ENCODE measurements at places on chromosomes 7 and 10. TPM values are rescaled to one million over a fixed set of nuclear protein-coding genes. Genes with fewer than 3 reads are reported as not detected.

DNA sequence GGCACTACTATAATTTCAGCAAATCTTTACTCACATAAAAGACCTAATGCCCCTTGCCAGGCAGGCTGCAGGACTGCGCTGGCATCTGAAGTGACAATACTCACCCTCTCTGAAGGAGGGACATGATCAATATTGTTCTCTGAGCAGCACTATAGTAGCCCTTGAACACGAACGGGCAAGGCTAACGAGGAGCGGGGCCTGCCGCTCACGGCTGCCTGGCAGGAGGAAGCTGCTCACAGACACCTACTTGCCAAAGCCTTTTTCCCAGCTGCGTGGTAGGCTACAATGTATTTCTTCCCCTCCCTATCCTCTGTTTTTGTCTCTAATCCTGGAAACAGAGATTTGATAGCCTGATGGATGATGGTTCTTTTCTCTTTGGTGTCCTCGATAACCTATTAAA is 19.9 kb downstream of the PUS7 start:
- no peak overlapping the region for H3K27ac ChIP-seq
- H3K36me3 ChIP-seq: no peaks in the 10 kb centered on the region
- no peak for DNase-seq
- H3K4me1 ChIP-seq: no peaks in the 10 kb centered on the region

GRCh38 chr10:51617576-51618235 is 81.7 kb downstream of the CSTF2T start:
- no peak overlapping the region for H3K27ac ChIP-seq
- H3K4me3 ChIP-seq: no peak overlapping the region
- H3K36me3 ChIP-seq: no peaks in the 10 kb centered on the region
- DNase-seq: no peak
- H3K4me1 ChIP-seq: peaks cover 6% of the 10 kb centered on the region

DNA sequence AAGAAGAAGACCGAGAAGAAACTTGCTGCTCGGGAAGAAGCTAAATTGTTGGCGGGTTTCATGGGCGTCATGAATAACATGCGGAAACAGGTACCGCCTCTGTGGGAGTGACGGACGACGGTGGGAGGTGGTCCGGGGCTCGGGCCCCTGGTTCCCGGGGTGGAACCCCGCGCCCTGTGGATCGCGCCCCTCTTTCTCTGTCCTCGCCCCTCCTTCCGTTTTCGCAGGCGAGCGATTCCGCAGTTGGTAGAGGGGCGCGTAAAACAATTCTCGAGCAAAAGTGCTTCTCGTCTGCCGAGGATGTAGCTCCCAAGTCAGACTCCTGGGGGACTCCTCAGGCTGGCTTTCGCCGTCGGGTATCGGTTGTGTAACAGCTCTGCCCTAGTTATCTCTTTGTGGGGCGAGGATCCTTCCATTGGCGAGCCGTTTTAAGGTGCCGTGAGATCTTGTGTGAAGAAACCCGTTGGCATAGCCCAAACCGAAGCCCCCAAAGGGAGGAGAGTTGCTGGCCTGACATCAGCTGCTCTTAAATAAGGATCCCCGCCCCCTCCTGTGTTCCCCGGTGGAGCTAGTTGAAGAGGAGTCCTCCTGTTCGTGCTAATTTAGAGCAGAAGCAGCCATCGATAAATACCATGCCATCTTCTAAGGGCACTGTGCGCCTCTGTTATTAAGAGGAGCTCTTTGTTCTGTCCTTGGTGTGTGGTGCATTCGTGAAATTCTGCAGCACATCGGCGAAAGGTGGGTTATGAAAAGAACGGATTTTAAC is 655 bp downstream of the KLHL7 start:
- H3K27ac ChIP-seq: peak overlapping the region; percentile 87
- H3K36me3 ChIP-seq: no peaks in the 10 kb centered on the region
- peak overlapping the region; percentile 91 for H3K4me3 ChIP-seq
- H3K27me3 ChIP-seq: no peaks in the 10 kb centered on the region
- peak; percentile 76 for DNase-seq
- peaks cover 36% of the 10 kb centered on the region for H3K4me1 ChIP-seq

The HOXA2 gene
- total RNA-seq: 3.3 TPM

The SDK1 gene
- 23.0 TPM for total RNA-seq

The JAKMIP3 gene
- 1.2 TPM for total RNA-seq

GRCh38 chr10:120456143-120456625 is 843 bp upstream of the PLPP4 start:
- H3K4me1 ChIP-seq: no peaks in the 10 kb centered on the region
- peaks cover 9% of the 10 kb centered on the region for H3K27me3 ChIP-seq
- no peak overlapping the region for H3K27ac ChIP-seq
- peak overlapping the region; percentile 47 for H3K4me3 ChIP-seq
- no peaks in the 10 kb centered on the region for H3K36me3 ChIP-seq

GRCh38 chr10:25050402-25050801 is 34.0 kb downstream of the THNSL1 start:
- H3K36me3 ChIP-seq: no peaks in the 10 kb centered on the region
- H3K27me3 ChIP-seq: no peaks in the 10 kb centered on the region
- no peak overlapping the region for H3K4me3 ChIP-seq
- no peak for DNase-seq
- no peaks in the 10 kb centered on the region for H3K4me1 ChIP-seq
- no peak overlapping the region for H3K27ac ChIP-seq

GRCh38 chr10:103470761-103471653 is 8.0 kb downstream of the CALHM3 start:
- DNase-seq: no peak
- H3K36me3 ChIP-seq: no peaks in the 10 kb centered on the region
- H3K27me3 ChIP-seq: no peaks in the 10 kb centered on the region
- H3K4me1 ChIP-seq: no peaks in the 10 kb centered on the region

The OPN4 gene
- not detected for total RNA-seq

The NPY4R gene
- 1.5 TPM for total RNA-seq

- no peak overlapping the region for H3K4me3 ChIP-seq
- no peaks in the 10 kb centered on the region for H3K4me1 ChIP-seq
- H3K36me3 ChIP-seq: no peaks in the 10 kb centered on the region
- no peak overlapping the region for H3K27ac ChIP-seq
These were observed 127.3 kb downstream of the NOC3L start for GRCh38 chr10:94235461-94235860.

The AMPH gene
- total RNA-seq: 37.9 TPM

DNA sequence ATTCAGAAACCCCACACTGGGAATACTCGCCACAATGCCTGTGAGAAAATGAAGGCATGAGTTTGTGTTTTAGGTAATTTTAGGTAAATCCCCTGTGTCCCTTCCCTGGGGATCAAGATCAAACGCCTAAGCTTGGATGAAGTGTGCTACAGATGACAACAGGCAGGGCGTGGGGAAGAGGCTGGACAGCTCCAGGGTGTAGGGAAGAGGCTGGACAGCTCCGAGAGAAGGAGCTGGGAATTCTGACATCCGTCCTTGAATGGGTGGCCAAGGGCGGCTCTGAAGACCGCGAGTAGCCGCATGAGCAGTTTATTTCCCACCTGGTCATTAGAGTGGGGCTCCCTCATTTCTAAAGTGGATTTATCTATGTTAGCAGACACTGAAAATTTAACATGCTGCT is 109.7 kb downstream of the RAMP3 start:
- no peaks in the 10 kb centered on the region for H3K36me3 ChIP-seq
- no peak overlapping the region for H3K4me3 ChIP-seq
- DNase-seq: no peak
- H3K4me1 ChIP-seq: no peaks in the 10 kb centered on the region
- H3K27ac ChIP-seq: no peak overlapping the region

The PSPH gene
- total RNA-seq: 7.6 TPM
